Colonic mucosa (tissue), 4 donors: ENCODE measurements at places on chromosomes 7 and 10. TPM values are rescaled to one million over a fixed set of nuclear protein-coding genes. Genes with fewer than 3 reads are reported as not detected.

Gene UTF1
- not detected for total RNA-seq

Gene MCU
- 88.7 TPM for total RNA-seq

Gene MAP3K8
- 6.8 TPM for total RNA-seq

Gene FAM25G
- total RNA-seq: 0.98 TPM

Gene ZNF239
- total RNA-seq: 1.2 TPM

Gene TAF3
- 6.3 TPM for total RNA-seq

Gene ANKRD2
- 0.24 TPM for total RNA-seq

- no peak for DNase-seq
Measured at GRCh38 chr10:31704195-31704594, 224.4 kb downstream of the ARHGAP12 start.

DNA sequence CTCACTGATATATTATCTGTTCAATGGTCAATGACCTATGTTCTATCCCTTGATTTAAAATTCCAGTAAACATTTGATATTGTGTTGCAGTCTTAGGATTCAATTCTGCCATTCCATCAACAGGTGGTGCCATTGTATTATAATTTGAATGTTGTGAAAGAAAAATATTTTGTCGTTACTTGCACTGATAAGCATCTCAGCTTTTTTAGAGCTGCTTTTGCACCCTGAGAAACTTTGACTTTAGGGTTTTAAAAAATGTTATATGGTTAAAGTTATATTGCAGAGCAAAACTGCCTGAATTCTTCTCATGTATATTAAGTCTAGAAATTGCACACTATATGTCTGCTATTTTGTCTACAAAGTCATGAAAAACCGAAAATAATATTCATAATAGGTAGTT, 18.8 kb upstream of the MINDY3 start:
- DNase-seq: no peak

DNA sequence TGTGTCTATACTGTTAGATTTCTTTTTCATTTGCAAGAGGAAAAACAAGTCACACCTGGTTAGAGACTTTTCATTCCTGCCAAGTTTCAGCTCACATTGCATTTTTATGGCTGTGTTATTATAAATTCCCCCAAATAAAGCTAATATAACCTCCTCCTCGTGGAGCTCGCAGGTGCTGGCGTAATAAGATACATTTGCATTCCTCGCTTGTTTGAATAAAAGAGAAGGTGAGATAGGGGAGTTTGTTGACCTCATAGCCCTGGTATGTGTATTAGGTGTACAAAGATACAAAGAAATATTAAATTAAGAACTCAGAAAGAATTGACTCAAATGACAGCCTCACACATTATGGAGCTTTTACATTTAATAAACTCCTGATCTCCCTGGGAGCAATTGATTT, 257.7 kb upstream of the SP8 start:
- DNase-seq: no peak

DNA sequence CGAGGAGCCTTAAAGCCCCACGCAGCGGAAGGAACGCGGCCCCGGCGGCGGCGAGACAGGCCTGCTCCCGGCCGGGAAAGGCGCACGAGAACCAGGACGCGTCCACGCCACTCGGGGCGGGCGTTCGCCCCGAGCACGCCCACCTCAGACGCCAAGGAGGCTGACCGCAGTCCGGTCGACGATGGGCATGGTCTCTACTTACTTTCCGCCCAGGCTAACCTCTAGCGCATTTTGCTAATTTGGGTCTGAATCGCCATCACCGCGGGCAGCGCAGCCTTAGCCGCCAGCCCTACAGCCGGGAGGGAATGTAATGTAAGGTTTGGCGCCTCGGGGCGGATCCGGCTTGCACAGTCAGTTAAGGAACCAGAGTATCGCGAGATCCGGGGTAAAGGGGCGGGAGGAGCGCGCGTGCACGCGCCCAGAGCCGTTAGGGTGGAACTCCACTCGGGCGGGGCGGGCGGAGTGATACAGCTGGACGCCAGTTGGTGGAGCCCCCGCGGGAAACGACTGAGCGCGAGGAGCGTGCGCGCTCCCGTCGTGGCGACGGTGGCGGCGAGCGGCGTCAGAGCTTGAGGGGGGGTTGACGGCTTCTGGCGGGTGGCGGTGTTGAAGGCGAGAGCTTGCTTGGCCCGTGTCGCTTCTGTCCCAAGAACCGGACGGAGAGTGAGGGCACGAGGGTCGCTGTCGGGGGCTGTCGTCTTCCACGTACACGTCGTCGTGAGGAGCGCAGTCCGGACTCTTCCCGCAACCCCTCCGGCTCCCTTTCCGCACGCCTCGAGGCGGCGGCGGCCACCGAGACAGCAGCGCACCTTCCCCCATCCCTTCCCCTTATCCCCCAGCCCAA, at the start of gene LUC7L2:
TSS of gene LUC7L2 (plus strand) at position 529 of the 844 bp plus-strand sequence. CDS start 368 bp downstream, outside the sequence.
- DNase-seq: peak; percentile 100

DNA sequence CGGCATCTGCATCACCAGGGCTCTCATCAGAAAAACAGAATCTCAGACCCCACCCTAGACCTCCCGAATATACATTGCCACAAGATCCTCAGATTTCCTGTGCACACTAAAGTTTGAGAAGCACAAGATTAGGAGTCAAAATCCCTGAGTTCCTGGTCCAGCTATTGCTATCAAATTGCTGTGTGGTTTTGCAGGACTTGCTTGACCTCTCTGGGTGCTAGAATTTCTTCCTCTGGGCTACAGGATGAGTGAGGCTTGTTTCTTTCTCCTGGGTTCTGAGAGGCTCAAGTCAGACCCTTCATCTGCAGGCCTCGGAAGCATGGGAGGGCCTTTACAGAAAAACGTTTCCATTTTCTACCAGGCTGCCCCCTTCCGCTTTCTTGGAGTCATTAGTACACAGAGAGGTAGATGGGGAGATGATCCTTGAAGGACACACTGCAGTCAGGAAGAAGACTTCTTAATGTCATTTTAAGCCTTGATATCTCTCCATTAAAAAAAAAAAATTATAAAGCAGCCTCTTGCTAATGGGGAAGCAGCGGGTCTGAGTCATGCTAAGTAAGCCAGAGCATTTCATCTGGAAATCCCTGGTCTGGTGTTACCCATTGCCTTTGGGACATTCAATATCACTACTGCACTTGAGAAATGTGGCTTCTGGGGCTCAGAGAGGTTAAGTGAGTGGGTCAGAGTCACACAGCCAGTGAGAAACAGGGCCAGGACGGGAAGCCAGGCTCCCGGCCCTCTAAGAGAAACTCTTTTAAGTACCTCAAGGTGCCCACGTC, 173.5 kb downstream of the KCNMA1 start:
- DNase-seq: no peak

- DNase-seq: no peak
Measured at GRCh38 chr7:108205311-108205710, 75.2 kb upstream of the LAMB4 start.

DNA sequence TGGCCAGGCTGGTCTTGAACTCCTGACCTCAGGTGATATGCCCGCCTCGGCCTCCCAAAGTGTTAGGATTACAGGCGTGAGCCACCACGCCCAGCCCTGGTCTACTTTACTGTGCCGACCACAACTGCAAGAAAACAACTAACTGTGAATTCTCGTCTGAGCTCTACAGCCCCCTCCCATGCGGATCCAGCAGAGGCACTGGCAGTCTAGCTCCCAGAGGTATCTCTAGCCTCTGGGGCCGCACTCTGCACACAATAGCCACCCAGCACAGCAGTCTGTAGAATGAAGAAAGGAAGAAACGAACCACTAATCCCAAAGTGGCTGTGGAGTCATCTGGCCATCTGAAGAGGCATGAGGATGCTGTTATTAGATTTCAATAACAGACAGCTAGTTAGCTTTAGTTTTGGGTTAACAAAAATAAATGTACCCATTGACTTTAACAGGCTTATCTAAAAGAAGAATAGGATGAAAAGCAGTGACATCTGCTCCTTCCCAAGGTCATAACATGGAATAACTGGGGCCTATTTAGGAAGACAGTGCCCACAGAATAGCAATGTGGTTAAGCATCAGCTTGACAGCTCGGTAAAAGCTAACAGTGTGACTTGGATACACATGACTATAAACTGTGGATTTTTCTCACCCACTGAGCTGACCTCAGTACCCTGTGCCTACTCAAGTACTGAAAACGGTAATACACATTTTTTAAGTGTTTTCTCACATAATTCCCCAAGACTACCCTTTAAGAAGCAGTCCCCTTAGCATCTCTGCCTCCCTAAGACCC, 131.9 kb downstream of the TNS3 start:
- DNase-seq: no peak

DNA sequence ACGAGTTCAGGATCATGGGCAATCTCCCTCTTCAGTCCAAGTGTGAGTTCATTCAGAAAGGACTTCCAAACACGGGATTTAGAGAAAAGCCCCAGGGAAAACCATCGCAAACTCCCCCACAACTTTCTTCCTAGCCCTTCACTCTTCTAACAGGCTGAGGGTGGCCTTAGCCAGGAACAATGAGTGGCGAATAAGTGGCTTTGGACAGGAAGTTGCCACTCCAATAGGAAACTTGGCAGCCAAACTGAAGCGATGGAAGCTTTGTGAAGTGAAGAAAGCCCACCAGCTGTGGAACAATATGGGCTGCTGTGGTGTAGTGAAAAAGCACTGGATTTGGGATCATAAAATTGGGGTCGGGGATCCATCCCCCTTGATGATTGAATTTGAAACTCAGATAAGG, 193.2 kb downstream of the TEX36 start:
- no peak for DNase-seq

GRCh38 chr7:67267914-67268313, 271.3 kb downstream of the TYW1 start:
- DNase-seq: no peak

DNA sequence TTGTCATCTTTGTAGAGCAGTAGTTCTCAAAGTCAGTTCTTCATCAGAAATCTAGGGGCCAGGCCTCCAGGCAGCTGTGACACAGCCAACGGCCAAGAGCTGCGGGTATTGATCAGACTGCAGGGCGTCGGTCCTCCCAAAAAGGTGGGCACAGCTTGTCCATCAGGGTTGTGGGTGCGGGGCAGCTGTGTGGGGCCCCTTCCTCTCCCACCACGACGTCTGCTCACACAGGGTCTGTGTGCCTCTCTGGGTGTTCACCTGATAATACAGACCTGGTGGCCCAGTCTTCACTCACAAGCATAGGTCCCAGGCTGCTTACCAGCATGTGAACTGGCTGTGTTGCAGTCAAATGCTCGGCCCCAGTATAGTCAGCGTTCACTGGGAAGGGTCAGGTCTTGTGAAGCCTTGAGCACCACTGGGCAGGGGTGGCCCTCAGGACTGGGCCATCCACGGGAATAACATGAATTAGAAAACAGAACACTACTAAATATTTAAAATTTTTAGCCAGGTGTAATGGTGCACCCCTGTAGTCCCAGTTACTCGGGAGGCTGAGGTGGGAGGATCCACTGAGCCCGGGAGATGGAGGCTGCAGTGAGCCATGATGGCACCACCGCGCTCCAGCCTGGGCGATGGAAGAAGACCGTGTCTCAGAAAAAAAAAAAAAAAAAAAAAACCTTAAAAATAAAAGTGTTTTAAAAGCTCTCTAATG, 102.8 kb upstream of the DIP2C start:
- DNase-seq: no peak

GRCh38 chr10:110368002-110368401, 63.3 kb upstream of the SMNDC1 start:
- DNase-seq: no peak

DNA sequence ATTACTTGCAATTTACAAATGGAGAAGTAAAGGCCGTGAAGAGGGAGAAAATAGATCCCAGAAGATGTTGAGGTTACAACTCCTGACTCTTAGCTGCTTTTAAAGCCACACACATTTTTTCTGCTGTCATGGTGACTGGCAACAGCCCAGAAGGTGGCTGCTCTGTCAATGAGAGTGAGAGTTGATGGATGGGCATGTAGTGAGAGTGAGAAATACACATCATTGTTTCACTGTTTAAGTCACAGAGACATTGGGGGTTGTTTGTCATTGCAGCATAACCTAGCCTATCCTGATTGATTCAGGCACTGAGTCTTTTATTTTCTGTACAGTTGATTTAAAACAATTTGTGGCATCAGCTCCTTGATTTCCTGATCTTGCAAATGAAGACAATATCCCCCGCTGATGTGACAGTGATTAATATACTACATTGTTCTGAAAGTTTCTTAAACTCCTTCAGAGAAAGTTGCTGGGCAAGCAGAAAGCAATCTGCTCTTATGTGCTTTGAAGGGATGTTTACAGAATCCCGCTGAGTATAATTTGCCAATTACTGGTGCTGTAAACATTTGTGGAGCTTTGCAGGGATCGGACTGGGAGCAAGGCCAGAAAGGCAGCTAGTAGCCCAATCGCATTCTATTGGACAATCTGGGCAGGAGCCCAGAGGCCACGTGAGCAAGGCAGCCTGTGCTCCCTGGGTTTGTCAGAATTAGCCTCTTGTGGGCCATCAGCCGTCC, 229.6 kb downstream of the PRPF18 start:
- DNase-seq: peak; percentile 67
